ENCODE measurements at places on chromosomes 12 and 14.

- no peak for DNase-seq
These were observed 999 bp upstream of the DCAF4 start for GRCh38 chr14:72925171-72925759.

DNA sequence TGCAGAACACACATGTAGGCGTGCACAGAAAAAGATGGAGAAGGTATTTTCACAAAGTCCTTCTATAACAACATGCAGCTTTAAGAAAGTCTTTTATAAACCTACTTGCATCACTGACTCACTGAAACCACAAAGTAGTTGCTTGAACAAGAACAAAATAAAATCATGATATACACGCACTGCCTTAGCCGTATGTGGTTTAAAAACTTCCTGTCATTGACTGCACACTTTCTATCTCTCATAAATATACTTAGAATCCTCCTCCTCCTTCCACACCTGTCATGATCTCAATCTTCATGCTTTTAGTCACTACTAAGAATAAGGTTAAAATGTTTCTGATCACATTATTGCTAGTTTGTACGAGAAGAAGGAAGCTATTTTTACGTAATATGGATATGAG lies 31.8 kb upstream of the RAD51AP1 start:
- no peak for DNase-seq

DNA sequence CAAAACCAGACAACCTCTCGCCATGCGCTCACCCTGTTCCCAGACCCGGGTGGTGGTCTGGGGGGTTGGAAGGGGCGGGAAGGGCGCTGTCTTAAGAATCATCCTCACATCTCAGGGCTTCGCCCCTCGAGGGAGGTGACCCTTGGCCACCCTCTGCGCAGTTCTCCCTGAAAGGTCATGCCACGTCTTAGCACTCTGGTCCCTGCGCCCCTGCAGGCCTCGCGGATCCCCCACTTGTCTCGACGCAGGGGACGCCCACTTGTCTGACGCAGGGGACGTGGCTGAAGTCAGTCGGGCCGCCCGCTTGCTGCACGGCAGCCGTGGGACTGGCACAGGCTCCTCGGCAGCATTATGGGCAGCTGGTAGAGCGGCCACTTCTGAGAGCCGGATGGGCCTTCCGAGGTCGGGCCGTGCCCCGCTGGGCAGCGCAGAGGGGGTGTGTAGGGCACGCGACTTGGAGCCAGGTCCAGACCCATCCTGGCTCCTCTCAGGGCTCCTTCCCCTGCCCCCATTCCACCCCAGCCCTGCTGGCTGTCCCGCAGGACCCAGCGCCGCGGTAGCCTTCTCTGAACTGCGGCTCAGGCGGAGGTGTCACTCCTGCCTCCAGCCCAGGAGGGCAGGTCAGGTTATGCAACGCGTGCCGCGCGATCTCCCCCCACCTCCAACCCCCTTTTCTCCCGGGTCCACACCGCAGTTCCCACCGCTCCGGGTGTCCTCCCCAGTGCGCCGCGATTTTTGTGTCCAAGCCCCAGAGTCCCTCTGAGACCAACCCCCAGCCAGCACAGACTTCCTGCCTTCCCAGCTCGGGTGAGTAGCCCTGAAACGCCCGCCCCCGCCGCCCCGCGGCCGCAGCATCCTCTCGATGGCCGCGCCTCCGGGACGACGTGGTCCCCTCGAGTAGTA lies 40.9 kb upstream of the CAPRIN2 start:
- no peak for DNase-seq

DNA sequence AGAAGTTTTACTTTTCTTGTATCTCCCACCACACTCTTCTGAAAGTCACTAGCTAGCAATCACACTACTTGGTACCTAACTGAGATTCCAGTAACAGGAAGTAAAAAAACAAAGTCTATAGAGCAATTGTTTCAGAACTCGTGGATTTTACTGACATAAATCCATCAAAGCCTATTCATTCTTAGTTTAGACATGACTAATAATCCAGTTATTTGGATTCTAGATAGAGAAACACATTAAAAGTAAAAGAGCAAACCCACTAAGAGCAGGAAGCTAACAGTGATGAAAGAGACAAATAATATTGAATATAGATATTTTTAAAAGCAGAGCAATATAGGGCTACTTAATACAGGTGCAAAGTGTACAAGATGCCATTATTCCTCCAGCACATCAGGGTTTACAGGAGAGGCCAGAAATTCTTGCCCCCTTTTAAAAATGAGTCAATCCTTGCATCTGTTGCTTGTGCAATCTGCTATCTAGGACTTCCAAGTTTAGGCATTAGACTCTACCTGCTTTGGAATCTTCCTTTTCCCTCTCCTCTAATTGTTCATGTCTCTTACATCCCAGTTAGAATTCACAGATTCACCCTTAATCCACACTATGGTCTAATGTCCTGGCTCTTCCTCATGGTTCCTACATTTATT lies 6.0 kb downstream of the HEATR5A start:
- DNase-seq: no peak

GRCh38 chr12:102435827-102436436 lies 44.4 kb downstream of the IGF1 start:
- DNase-seq: no peak

- DNase-seq: no peak
These were observed 18.9 kb downstream of the DEGS2 start for GRCh38 chr14:100140452-100141078.

Measured in T47D (cell line).